ENCODE measurements at places on chromosomes 6 and 20.
A peak's percentile ranks its signal among the peaks of the same experiment; 100 is the strongest.

GRCh38 chr6:47434372-47435253 lies 43.0 kb upstream of the CD2AP start:
- no peak for DNase-seq

- DNase-seq = no peak
These were observed 408.6 kb upstream of the ADGRB3 start for GRCh38 chr6:68226460-68226859.

DNA sequence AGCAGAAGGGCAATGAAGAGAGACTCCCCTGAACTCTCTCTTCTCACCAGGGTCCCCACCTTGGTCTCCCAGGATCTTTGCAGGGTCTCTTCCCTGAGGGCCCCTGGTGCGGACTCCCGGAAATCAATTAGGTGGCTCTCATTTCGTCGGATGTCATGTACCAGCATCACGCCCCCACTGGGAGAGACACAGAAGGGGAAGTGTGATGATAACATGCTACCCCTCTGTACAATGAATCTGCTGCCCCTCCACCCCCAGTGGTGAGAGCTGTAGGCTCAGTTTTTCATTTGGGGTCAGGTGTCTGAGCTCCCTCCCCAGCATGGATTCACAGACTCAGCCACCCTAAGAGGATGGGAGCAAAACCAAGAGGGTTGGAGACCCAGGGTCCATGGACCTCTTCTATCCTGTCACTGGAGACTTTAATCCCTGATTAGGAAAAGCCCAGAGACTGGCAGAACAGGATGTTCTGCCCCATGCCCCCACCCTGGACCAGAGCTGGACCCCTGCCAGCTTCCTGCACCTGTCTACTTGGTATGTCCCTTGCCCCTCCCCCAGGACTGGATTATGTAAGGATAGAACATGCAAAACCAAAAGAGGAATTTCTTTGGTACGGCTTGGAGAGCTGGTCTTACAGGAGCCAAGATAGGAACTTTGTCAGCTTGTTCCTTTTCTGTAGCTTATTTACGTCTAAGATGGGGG lies 11.1 kb downstream of the GGT7 start:
- no peak for DNase-seq

DNA sequence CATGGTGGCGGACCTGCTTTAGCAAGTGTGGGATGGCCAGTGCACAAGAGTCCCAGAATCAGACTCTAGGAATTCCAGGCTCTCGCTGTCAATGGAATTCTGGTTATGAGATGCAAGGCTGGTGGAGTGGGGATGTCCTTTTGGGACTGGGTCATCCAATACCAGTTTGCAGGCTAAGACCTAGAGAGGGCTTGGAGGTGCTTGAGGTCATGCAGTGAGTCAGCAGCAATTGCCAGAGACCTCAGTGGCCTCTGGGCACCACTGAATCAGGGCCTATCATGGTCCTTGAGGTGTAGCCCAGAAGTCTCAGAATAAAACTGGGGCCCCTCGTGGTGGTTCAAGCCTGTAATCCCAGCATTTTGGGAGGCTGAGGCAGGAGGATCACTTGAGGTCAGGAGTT lies 1.4 kb upstream of the SCRT2 start:
- no peak for DNase-seq

DNA sequence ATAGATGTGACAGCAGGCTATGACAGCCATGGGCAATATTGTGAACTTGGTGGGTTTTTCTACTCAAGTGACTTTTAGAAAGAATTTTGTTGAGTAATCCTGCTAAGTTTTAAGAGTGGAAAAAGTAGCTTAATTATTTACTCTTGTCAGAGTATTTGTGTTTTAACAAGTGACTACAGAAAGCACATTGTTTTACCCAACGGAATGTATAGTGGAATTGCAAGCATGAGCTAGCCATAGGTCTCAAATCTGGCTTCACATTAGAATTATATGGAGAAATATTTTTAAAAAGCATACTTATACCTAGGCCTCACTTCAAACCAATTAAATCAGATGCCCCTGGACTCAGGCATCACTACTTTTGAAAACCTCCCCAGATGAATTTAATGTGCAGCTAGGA lies 35.5 kb upstream of the GOPC start:
- DNase-seq = no peak

GRCh38 chr6:91412532-91412931 lies 825.7 kb upstream of the MAP3K7 start:
- DNase-seq = no peak

GRCh38 chr6:116429111-116429510 lies 32.1 kb upstream of the CALHM6 start:
- DNase-seq = no peak

DNA sequence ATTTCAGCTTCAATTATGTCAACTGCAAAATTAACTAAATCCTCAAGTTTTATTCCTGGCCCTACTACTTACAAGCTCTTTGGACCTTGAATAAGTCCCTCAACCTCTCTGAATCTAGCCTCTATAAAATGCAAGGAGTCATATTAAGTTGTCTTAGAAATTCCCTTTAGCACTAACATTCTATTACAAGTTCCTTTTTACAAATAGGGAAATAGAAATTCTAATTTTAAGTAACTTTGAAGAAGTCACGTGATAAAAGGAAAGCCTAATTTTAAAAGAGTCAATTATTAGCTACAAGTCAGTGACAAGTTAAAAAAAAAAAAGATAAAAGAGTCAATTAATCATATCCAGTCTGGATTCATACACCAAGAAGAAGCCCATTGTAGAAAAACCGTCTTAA lies 24.6 kb upstream of the GTF3C6 start:
- DNase-seq = no peak

GRCh38 chr6:144036064-144036834 lies 28.2 kb upstream of the PLAGL1 start:
- DNase-seq = peak; percentile 27

- DNase-seq = no peak
These were observed 4.2 kb upstream of the ITPR3 start for GRCh38 chr6:33616913-33617312.

DNA sequence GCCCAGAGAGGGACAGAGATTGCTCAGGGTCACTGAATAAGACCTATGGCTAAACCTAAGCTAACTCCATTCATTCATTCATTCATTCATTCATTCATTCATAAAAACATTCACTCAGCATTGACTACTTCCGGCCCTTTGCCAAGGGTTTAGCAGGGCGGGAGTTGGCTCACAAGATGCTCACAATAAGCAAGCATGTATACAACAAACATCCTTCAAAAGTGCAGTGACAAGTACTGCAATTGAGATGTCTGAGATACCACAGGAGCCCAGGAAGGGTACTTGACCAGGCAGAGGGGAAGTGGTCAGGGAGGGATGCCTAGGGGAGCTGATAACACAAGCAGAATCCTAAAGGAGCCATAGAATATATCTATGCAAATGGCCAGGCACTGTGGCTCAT lies 18.2 kb upstream of the KIAA1755 start:
- DNase-seq = no peak

DNA sequence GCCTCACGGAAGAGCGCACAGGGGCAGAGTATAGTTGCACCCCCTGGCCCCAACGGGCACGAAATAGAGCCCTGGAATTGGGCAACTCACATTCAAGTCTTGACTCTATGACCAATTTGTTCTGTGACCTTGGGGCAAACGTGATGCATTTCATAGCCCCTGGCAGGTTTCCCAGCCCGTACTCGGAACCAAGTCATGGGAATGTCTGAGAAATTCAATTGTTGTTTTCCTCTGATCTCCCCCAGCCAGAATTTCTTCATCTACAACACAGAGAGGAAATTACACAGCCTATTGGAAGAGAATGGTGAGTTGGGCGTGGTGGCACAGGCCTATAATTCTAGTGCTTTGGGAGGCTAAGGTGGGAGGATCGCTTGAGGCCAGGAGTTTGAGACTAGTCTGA lies 322.3 kb upstream of the SULF2 start:
- DNase-seq = no peak

DNA sequence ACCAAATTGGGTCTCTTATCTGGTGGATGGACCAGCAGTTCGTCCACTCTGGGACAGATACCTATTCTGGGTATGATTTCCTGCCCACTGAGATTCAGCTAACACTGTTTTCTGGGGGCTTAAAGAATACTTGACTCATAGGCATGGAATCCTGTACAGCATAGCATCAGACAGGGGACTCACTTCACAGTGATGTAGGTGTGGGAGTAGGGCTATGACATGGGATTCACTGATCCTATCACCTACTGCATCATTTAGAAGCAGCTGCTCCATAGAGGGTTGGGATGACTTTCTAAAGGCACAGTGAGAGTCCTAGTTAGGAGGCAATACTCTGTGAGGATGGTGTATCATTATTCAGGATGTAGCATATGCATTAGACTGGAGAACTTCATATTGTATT lies 74.5 kb upstream of the AHI1 start:
- no peak for DNase-seq

DNA sequence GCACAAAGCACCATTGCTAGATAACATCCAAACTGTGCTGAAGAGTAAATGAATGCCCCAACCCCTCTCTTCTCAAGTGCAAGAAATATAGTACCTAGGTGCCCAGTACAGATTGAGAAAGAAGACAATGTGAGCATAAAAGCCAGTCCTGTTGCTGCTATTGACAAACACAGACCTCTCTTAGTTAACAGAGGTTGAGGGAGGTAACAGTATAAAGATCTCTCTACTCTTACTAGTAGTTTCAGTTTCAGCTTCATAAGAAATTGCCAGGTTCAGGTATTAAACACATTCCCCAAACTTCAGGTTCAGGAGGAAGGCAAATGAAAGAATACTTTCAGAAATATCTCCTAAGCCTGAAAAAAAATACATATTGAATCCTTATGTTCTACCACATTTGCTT lies 31.4 kb downstream of the TBC1D32 start:
- DNase-seq = no peak

- no peak for DNase-seq
These were observed 17.5 kb downstream of the CPNE5 start for GRCh38 chr6:36821581-36822335.

DNA sequence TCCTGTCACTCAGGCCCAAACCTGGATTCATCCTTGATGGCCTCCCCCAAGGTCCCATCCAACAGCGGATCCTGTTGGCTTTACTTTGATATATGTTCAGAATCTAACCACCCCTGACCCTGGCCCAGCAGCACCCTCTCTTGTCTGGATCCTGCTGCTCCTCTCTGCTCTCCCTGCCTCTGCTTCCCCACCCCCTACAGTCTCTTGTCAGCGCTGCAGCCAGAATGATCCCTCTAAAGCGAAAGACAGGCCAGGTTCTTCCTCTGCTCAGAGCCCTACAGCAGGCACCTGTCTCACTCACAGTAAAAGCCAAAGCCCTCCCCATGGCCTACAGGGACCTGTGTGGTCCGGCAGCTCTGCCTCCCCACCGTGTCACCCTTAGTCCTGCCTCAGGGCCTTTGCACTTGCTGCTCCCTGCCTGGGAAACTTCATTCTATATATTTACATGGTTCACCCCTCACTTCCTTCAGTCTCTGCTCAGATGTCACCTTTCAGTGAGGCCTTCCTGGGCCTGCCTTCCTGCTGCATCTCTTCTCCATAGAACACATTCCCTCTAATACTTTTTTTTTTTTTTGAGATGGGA lies 37.4 kb upstream of the KCNB1 start:
- DNase-seq = no peak

DNA sequence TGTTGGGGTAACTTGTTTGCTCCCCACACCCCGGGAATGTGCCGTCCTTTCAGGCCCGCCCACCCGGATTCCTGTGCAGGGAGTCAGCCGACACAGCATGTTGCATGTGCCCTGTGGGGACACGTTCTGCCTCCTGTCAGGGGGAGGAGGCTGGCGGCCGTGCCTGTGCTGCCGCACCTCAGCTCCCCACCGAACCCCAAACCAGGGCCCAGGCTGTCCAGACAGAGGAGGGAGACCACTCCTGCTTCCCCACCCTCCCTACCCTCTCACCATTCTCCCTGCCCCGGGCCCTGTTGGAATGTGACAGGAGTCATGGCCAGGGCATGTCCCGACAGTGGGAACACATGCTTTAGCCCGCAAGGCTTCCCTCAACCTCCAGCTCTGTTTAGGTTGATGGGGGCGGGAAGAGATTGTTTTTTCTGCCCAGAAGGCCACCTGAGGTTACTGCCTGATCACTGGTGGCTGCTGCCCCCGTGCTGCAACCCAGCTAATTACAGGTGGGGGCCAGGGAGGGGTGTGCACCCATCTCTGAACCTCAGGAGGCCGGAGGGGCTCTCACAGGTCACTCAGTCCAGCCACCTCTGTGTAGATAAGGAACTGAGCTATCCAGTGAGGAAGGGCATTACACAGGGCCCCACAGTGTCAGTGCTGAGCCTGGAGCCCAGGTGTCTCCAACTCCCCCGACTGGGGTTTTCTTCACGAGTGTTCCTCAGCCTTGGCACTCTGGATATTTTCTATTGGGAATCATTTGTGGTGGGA lies 13.6 kb downstream of the LRRC73 start:
- peak; percentile 79 for DNase-seq

DNA sequence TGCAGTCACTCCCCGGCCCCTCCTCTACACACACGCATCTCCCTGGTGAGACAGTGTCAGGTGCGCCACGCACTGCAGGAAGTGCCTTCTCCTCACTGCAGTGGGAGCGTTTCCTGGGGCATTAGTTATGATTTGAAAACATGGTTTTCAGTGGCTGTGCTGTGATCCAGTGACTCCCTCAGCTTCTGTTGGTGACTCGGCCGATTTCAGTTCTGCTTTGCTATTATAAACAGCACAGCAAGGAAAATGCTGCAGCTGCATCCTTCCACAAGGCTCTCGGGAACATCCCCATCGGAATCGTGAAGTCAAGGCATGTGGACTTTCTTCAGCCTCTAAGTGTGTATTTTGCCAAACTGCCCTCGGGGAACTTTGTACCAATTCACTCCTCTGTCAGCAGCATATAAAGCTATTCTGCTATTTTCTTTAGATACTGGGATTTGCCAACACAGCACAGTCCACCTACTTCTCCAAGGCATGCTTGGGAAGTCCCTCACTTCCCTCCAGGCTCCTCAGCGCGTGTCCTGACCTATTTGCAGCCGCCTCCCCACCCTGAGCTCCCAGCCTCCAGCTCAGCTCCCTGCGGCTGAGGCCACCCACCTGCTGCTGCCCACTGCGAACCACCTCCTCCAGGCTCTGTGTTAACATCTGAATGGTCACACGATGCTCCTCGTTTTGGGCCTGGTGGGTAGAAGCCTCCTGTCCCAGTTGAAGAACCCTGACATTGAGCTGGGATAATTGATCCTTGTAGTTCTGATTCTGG lies 54.5 kb downstream of the GINS1 start:
- DNase-seq = no peak

GRCh38 chr6:49937017-49937416 lies 26.9 kb downstream of the DEFB114 start:
- no peak for DNase-seq

DNA sequence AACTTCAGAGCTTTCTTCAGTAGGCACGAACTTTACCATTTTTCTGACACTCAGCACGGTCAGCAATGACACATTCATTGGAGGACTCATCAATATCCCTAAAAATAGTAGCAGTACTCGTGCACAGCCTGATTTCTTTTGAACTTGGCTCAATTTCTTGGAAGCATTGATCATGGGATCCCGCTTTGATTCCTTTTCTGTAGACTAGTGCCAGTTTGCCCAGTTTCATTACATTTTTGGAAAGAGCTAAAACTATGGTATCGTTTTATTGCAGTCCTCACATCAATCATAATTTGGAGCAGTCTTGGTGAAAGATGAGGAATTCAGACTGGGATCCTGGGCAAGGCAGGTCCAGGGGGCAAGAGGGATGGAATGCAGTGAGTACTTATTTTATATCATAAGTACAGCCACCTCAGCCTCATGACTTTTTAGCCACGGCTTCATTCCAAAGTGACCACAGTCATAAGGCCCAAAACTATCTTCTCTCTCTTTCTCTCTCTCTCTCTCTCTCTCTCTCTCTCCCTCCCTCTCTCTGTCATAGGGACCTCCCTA lies 170.9 kb upstream of the AKAP12 start:
- no peak for DNase-seq

- no peak for DNase-seq
These were observed 28.5 kb downstream of the REPS1 start for GRCh38 chr6:138959521-138959920.

- no peak for DNase-seq
These were observed 312.8 kb upstream of the PTCHD4 start for GRCh38 chr6:48423640-48424365.
